ENCODE measurements at places on chromosomes 2 and 18.
A peak's percentile ranks its signal among the peaks of the same experiment; 100 is the strongest.

DNA sequence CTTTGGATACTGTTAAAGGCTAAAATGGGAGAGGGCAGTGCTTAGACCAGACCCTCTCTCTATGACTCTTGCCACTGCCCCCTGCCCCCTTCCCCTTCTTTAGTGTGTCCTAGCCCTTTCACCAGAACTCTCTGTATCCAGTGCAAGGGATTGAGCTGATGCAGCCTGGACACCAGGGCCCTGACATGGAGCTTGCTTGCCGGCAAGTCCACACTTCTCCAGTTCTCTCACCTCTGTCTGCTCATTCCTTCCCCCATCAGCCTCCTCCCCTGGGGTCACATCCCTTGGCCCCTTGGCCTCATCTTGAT lies 1.5 kb upstream of the WNT6 start:
- DNase-seq = no peak

GRCh38 chr2:30656079-30656478 lies 151.2 kb downstream of the CAPN13 start:
- DNase-seq = peak; percentile 24

DNA sequence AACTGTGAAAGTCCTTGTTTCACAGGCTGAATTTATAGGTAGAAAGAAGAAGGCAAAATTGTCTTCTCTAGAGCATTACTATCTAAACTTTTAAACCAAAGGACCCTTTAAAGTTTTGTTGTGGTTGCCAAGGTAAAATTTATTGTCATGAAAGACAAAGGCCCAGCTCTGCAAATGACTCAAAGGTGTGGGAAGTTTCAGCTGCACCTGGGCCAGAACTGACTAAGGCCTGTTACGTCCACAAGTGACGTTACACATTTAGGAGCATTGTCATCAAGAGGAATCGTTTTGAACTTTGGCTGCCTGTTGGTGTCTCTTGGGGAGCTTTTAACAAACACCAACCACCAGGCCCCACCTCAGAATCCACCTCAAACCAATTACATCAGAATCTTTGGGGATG lies 8.1 kb upstream of the DSC3 start:
- DNase-seq = no peak

- DNase-seq = no peak
Measured at GRCh38 chr2:207066791-207067460, 98.8 kb downstream of the KLF7 start.

GRCh38 chr2:64957109-64957903 lies 31.9 kb upstream of the SLC1A4 start:
- no peak for DNase-seq

DNA sequence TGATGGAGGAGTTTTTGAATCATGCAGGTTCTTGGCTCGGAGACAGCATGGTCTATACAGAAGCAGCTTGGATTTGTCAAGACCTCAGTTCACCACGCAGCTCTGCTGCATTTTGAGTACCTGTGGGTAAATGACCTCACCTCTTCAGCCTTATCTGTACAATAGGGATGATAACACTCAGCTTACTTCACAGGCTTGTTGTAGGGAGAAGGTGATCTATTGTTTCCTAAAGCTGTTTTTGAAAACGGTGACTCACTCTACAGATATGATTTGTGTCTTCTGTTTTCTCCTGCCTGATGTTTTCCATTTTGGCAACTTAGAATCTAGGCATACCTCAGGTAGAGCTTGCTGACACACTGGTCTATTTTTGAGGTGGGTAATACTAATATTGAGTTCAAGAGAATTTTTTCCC lies 80.3 kb downstream of the FMNL2 start:
- DNase-seq = no peak

Measured in HFFc6 (cell line).